ENCODE measurements at places on chromosomes 2 and 18.
A peak's percentile ranks its signal among the peaks of the same experiment; 100 is the strongest.

DNA sequence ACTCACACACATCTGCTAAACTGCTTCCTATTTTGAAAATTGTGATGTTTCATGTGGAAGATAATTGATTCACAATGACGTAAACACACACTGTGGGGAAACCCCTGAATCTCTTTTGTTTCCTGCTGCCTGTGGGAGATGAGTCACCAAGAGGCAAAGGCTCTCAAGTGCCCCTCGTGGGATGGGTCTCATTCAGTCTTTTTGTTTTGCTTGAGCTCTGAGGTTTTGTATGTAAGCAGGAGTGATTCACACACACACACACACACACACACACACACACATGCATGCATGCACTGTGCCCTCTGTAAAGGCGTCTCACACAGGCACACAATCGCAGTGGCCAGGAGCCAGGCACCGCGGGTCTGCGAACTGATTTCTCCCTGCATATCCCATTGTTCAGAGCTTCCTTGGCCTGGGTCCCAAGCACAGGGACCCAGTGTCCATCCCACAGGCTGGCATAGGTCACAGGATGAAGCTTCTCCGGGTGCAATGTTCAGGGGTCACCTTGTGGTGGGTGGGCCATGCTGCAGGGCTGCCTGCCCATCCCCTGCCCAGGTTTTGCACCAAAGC is 12.1 kb upstream of the ARHGEF4 start:
- DNase-seq: no peak

DNA sequence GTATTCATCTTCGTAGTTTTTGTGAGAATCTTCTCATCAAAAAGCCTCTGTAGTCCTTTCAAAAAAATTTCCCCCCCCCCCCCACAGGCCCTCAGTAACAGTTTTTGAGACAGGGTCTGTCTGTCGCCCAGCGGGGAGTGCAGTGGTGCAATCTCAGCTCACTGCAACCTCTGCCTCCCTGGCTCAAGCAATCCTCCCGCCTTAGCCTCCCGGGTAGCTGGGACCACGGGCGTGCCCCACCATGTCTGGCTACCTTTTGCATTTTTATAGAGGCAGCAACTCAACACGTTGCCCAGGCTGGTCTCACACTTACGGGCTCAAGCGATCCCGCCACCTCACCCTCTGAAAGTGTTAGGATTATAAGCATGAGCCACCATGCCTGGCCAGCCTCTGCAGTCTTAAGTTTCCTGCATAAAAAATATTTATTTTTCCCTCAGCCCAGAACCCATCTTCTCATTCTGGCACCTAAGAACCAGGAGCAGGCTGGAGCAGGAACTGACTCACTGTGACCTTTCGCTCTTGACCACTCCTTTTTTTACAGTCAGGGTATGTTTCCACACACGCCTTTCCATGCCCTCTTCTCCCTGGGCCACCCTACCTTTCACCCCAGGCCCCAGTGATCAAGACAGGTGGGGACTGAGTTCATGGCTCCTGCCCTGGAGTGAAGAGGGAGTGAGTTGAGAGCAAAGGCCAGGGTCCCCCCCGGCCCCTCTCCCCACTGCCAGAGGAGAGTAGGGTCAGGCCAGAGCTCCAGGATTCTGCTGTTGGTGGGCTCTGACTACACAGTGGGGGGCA is 32.5 kb upstream of the NT5DC4 start:
- no peak for DNase-seq

GRCh38 chr2:53994818-53995808 is 24.3 kb upstream of the PSME4 start:
- no peak for DNase-seq

GRCh38 chr2:100959225-100959880 is 42.7 kb upstream of the RPL31 start:
- DNase-seq: no peak

- DNase-seq: no peak
These were observed 150.8 kb downstream of the RNF152 start for GRCh38 chr18:61741881-61742454.

- no peak for DNase-seq
These were observed 58.5 kb upstream of the MSH6 start for GRCh38 chr2:47724221-47724981.

- no peak for DNase-seq
These were observed 45.1 kb downstream of the SLC9A2 start for GRCh38 chr2:102664471-102664909.

GRCh38 chr2:159090514-159091201 is 122.2 kb downstream of the TANC1 start:
- no peak for DNase-seq

GRCh38 chr2:18474700-18475099 is 85.8 kb downstream of the RDH14 start:
- DNase-seq: no peak

DNA sequence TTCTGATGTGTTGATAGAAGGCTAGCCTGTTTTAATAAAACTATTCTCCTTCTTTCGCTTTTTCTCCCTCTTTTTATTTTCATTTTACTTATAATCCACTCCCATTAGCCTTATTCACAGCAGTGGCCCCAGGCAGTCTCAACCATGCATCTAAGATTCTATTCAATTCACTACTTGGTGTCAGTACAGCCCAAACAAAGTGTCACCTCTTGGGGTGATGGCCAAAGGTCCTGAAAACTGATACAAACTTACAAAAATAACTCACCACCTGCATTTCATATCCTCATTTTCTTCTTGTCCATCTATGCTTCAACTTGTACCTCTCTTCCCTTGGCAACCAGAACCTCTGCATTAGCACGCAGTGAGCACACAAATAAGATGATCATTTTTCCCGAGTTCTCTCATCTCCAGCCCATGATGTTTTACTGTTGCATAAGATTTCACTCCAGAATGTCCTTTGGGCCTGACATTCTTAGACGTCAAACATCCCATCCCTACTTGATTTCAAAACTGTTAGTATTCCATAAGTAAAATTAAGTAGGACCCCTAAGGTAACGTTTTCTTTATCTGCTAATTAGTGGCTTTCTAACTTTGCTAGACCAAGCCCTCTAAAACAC is 559.3 kb upstream of the TNP1 start:
- no peak for DNase-seq

- no peak for DNase-seq
These were observed 482.2 kb downstream of the DCC start for GRCh38 chr18:52822160-52822559.

- no peak for DNase-seq
These were observed 50.0 kb upstream of the ARL5A start for GRCh38 chr2:151878204-151878603.

DNA sequence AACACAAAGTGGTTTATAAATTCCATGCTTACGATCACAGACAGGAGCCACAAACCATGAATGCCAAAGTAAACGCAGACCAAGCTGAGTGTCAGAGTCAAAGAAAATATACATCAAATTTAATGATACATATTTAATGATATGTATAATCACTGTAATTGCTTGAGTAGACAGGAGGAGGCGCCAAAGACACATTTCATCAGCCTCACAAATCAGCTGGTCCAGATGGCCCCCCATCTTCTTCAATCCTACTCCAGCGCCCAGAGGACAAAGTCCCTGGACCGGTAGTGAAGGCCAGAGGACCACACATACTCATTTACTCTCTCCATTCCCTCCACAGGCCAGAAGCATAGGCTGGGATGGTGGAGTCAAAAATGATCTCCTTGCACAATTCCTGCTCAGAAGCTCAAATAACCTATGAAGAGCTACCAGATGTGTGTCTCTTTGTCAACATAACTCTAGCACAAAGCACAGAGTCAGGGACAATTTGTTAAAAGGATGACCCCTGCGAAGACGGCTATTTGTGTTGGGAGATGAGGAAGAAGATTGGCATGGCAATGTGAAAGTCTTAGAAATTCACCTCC is 149.3 kb upstream of the PGAP1 start:
- no peak for DNase-seq

- no peak for DNase-seq
These were observed 60.0 kb downstream of the LIPG start for GRCh38 chr18:49621717-49622351.

- DNase-seq: no peak
These were observed 42.5 kb downstream of the KIAA2012 start for GRCh38 chr2:202115479-202115971.

GRCh38 chr2:2563309-2563860 is 232.3 kb upstream of the MYT1L start:
- no peak for DNase-seq

- no peak for DNase-seq
These were observed 2.1 kb upstream of the WNT6 start for GRCh38 chr2:218857371-218858137.

- peak; percentile 92 for DNase-seq
These were observed 1.8 kb downstream of the EVX2 start for GRCh38 chr2:176081837-176082524.

GRCh38 chr2:222424729-222425671 is 657 bp downstream of the SGPP2 start:
- peak; percentile 79 for DNase-seq

DNA sequence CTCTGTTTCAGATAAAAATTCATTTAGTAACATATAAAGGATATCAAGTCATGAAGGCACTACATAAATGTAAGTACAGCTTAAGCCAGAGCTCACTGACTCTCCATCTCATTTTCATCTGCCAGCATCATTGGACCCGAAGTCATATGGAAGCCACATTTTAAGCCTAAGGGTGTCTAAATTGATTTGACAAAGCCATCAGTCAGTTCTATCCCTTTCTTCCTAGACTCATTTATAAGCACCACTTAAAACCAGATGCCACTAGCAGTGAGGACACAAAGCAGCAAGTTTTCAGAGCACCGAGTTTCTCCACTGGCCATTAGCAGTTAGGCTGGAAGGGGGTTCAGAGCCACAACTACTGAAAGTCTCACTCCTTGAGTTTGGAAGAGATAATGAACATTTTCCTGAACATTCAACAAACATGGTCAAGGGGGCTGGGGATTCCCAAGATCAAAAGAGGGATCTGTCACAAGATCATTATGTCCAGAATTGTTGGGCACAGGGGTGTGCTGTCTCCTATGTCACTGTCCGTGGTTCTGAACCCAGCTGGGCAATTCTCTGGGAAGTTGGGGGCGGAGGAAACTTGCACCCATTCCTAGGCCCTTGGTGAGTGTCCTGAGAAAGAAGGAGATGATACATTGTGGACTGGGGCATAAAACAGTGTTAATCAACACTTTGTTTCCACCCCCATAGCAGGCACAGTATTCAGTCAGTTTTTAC is 158.5 kb upstream of the LMAN1 start:
- DNase-seq: peak; percentile 34

DNA sequence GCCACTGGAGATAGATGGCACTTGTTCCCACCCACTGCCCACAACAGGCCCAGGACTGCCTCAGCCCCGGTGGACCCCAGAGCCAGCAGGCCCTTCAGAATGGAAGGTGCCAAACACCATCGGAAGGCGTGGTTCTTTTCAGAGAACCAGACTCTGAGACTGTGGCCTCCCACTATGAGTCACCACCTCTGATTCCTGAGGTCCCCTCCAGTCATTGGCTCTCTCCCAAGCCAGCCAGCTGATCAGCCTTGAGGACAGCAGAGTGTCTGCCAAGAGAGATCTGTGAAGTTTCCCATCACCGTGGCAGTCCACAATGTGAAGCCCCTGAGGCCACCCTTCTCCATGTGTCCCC is 10.4 kb upstream of the MAP3K2 start:
- no peak for DNase-seq

- DNase-seq: no peak
These were observed 122.7 kb upstream of the SMAD7 start for GRCh38 chr18:49073437-49073836.

DNA sequence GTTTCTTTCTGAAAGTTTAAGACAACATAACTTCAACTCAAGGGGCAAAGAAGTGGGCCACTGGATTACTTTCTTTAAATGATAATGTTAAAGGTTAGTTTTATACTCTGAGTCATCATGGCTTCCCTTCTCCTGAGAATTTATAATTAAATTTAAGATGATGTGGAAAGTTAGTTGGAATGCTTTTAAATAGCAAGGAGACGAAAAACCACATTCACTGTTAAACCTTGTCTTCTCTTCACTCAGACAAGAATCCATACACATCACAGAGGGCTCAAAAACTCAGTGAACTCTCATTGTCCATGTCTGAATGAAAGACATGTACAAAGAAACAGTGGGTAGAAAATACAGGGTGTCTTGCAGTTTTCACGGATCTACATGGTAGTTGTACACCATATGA is 65.6 kb downstream of the COL5A2 start:
- DNase-seq: no peak

- no peak for DNase-seq
These were observed 23.7 kb downstream of the HEATR5B start for GRCh38 chr2:37060446-37060845.

DNA sequence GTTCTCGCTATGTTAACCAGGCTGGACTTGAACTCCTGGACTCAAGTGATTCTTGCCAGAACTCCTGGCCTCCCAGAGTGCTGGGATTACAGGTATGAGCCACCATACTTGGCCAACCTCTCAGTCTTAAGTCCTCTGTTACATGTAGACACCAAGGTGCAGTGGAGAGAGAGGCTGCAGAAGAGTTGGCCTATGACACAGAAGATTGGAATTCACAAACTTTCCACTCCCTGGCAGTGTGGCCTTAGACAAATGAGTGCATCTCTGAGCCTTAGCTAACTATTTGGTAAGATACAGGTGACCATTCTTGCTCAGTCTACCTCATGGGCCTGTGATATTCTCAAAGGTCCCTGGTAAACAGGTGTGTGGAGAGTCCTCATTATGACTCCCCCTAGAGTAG is 159.7 kb downstream of the MYCN start:
- DNase-seq: no peak

DNA sequence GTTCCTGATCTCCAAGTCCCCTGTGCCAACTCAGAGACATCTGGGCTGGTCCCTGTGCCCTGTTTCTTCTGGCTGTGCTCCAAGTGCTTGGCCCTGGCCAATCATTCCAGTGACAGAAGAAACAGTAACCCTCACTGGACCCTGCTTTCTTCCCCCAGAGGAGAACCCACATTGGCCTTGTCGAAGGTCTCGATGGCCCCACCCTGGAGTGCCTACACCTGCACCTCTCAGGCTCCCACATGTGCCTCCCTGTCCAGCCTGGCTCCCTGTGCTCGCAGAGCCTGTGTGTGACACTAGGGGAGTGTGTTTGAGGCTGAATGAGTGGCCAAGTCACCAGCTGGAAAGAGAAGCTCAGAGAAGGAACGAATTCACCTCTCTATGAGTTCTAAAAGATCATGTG is 5.9 kb upstream of the MAL start:
- DNase-seq: no peak
